ENCODE measurements at places on chromosomes 2 and 18. TPM values are rescaled to one million over a fixed set of nuclear protein-coding genes. Genes with fewer than 3 reads are reported as not detected.

The SLC25A12 gene
- 33.9 TPM for total RNA-seq

- ATAC-seq: no peak
Observed at GRCh38 chr2:209209943-209210342, 213.9 kb upstream of the MAP2 start.

DNA sequence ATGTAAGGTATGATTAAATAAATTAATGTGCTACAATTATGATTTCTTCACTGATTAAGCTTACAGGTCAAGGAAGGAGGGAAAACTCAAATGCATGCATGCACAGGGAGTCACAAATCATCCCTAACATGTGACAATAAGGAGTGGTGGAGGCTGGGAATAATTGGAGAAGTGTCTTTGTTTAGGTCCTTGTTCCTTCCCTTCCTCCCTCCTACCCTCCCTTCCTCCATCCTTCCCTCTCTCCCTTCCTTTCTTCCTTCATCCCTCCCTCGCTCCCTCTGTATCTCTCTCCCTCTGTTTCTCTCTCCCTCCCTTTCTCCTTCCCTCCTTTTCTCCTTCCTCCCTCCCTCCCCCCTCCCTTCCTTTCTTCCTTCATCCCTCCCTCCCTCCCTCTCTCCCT lies 337.1 kb downstream of the CTNNA2 start:
- no peak for ATAC-seq

The C2orf66 gene
- total RNA-seq: 0.14 TPM

GRCh38 chr2:96485751-96486651 lies 19.2 kb downstream of the NEURL3 start:
- ATAC-seq: peak; percentile 51

The ITGB6 gene
- 0.05 TPM for total RNA-seq

- no peak for ATAC-seq
Observed at GRCh38 chr2:179129574-179130238, 79.8 kb upstream of the CCDC141 start.

GRCh38 chr2:218397820-218398436 lies 1.7 kb upstream of the CTDSP1 start:
- ATAC-seq: no peak

DNA sequence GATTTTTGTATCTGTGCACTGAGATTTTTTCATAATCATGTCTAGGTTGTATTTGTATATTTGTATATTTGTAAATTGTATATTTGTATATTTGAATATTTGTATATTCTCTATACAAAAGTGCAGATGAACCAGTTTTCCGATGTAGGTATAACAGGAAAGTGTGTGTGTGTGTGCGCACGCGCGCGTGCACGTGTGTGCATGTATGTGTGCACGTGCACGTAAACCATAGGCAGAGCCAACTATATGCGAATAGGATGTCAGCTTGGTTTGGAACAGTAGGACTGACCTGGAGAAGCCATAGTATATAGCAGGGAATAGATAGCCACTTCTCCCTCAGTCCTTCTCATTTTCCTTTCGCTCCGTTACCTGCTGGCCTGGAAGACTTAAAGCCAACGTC lies 565.8 kb downstream of the XIRP2 start:
- ATAC-seq: no peak
